ENCODE measurements at places on chromosomes 11 and 22. TPM values are rescaled to one million over a fixed set of nuclear protein-coding genes. Genes with fewer than 3 reads are reported as not detected.

The CRYBB1 gene
- not detected for total RNA-seq

DNA sequence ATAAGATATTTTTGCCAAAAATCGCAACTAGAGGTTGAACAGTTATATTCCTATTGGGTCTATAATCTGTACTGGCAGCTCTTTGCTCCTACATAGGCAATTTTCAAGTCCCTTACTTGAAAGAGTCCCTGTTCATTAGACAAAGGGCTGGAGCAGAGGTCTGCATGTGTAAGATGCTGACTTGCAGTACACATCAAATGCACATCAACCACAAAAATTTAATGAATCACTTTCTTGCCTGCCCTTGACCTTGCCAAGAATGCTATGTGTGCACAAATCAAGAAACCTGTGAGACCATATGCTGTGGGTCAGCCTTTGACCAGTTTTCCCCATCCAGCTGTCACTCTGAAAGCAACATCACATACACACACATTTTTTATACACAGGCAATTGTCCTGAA lies 661.5 kb downstream of the LRRC4C start:
- no peak overlapping the region for H3K4me3 ChIP-seq
- DNase-seq, result no peak

DNA sequence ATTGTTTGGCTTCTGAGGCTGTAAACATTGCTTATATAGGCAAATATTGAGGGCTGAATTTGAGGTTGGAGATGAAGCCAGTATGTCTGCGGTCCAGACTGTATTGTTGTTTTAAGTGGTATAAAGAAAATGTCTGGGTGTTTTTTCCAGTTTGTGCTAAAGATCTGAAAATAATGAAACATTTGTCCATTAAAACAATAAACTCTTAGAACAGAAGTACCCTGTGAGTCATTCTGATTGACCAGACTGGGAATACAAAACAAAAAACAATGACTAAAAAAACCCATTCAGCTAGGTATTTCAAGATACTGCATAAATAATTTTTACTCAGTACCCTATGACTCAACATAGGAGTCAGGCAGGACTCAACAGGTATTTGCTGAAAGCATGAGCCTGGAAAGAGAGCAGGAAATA lies 20.4 kb downstream of the ALKBH8 start:
- no peak overlapping the region for H3K4me3 ChIP-seq
- H3K27ac ChIP-seq, result no peak overlapping the region
- no peaks in the 10 kb centered on the region for H3K27me3 ChIP-seq
- H3K36me3 ChIP-seq, result peaks cover 6% of the 10 kb centered on the region

GRCh38 chr11:129119036-129119435 lies 73.1 kb downstream of the ARHGAP32 start:
- H3K36me3 ChIP-seq, result peaks cover 3% of the 10 kb centered on the region
- DNase-seq, result no peak
- H3K27me3 ChIP-seq, result peaks cover 23% of the 10 kb centered on the region
- no peak overlapping the region for H3K27ac ChIP-seq
- no peak overlapping the region for H3K4me3 ChIP-seq
- peaks cover 2% of the 10 kb centered on the region for H3K4me1 ChIP-seq

- H3K4me1 ChIP-seq, result no peaks in the 10 kb centered on the region
- H3K27me3 ChIP-seq, result no peaks in the 10 kb centered on the region
- no peak overlapping the region for H3K4me3 ChIP-seq
- no peaks in the 10 kb centered on the region for H3K36me3 ChIP-seq
Observed at GRCh38 chr22:27452245-27452644, 349.3 kb downstream of the MN1 start.

The GLB1L3 gene
- total RNA-seq, result 2.0 TPM

DNA sequence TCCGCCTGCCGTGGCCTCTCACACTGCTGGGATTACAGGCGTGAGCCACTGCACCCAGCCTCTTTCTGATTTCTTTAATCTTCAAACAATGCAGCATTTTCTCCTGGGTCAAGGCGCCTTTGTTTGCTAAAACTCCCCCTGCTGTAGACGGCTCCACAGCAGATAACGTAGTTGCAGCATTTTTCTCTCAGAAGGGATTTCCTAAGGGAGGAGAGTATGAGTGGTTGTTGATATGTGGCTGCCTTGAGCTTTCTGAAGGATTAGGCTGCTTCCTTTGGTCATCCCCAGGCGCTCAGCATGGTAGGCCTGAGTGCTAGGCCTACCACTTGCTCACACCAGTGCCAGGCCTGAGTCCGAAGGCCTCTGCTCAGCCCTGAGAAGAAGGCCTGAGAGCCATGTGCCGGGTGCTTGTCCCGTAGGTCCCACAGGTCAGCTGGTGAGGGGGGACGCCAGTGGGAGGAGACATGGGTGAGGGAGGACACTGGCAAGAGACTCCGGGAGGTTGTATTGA lies 18.1 kb downstream of the SMARCB1 start:
- H3K4me1 ChIP-seq, result peaks cover 2% of the 10 kb centered on the region
- no peaks in the 10 kb centered on the region for H3K27me3 ChIP-seq
- DNase-seq, result no peak
- no peak overlapping the region for H3K4me3 ChIP-seq
- H3K27ac ChIP-seq, result no peak overlapping the region

DNA sequence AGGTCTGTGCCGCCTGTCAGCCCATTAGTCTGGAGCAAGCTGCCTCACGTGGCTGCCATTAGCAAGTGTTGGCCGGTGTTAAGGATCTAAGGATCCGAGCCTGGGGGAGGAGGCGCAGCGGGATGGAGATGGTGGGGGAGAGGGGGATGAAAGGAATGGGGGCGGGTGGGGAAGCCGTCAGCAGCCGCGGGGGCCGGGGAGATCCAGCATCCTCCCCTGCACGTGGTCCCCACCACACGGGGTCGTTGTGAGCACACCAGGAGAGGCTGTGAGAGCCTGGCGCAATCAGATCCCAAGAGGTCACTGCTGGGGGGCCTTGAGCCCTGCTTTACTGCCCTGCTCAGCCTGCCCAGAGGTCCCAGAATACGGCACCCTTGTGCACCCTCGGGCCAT lies 7.3 kb downstream of the CABP7 start:
- H3K36me3 ChIP-seq, result no peaks in the 10 kb centered on the region
- H3K27ac ChIP-seq, result no peak overlapping the region
- no peak overlapping the region for H3K4me3 ChIP-seq
- no peak for DNase-seq
- H3K4me1 ChIP-seq, result peaks cover 7% of the 10 kb centered on the region

DNA sequence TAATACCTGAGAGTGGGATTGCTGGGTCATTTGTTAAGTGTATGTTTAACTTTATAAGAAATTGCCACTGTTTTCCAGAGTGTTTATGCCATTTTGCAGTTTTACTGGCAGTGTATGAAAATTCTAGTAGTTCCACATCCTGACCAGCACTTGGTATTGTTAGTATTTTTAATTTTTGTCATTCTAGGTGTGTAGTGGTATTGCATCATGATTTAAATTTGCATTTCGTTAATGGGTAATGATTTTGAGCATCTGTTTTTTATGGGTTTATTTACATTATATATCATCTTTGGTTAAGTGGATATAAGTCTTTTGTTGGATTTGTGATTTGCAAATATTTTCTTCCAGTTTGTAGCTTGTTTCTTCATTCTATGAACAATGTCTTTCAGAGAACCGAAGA lies 34.7 kb downstream of the PDE3B start:
- H3K27ac ChIP-seq, result no peak overlapping the region
- DNase-seq, result no peak
- peaks cover 9% of the 10 kb centered on the region for H3K4me1 ChIP-seq
- H3K4me3 ChIP-seq, result no peak overlapping the region

GRCh38 chr11:19727246-19727645 lies 14.6 kb downstream of the NAV2 start:
- no peak overlapping the region for H3K27ac ChIP-seq
- peaks cover 3% of the 10 kb centered on the region for H3K36me3 ChIP-seq
- H3K27me3 ChIP-seq, result no peaks in the 10 kb centered on the region
- DNase-seq, result no peak
- no peak overlapping the region for H3K4me3 ChIP-seq

DNA sequence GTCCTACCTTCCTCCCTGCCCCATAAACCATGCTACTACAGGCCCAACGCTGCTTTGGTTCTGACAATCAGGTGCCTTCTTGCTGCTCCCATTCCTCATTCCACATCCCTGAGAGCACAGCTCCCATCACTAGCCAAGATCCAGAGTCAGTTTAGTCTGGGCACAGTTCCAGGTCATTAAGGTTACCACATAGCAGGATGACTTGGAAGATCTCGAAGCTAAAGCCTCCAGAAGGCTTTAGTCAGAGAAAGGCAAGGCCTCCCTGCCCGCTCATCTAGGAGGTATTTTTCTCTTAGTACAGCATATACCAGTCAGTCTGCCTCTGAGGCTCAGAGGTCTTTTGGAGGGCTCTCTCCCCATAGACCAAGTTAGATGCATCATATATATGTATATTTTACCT lies 30.3 kb downstream of the TRIM66 start:
- H3K36me3 ChIP-seq, result peaks cover 8% of the 10 kb centered on the region
- no peak overlapping the region for H3K4me3 ChIP-seq
- peaks cover 8% of the 10 kb centered on the region for H3K4me1 ChIP-seq
- H3K27ac ChIP-seq, result no peak overlapping the region

GRCh38 chr11:69352715-69353319 lies 58.9 kb downstream of the MYEOV start:
- H3K27ac ChIP-seq, result no peak overlapping the region
- H3K4me1 ChIP-seq, result peaks cover 2% of the 10 kb centered on the region
- peaks cover 35% of the 10 kb centered on the region for H3K27me3 ChIP-seq
- H3K4me3 ChIP-seq, result no peak overlapping the region
- no peaks in the 10 kb centered on the region for H3K36me3 ChIP-seq

The MMP3 gene
- not detected for total RNA-seq

DNA sequence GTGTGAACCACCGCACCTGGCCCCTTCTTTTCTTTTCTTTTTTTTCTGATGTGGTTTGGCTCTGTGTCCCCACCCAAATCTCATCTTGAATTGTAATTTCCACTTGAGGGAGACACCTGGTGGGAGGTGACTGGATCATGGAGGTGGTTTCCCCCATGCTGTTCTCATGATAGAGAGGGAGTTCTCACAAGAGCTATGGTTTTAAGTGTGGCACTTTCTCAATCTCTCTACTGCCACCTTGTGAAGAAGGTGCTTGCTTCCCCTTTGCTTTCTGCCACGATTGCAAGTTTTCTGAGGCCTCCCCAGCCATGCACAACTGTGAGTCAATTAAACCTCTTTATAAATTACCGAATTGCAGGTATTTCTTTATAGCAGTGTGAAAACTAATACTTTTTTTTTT lies 4.9 kb upstream of the TCN2 start:
- H3K27ac ChIP-seq, result peak overlapping the region; percentile 1
- no peaks in the 10 kb centered on the region for H3K36me3 ChIP-seq
- DNase-seq, result no peak
- H3K4me3 ChIP-seq, result no peak overlapping the region
- H3K27me3 ChIP-seq, result no peaks in the 10 kb centered on the region

- no peaks in the 10 kb centered on the region for H3K4me1 ChIP-seq
- H3K4me3 ChIP-seq, result no peak overlapping the region
- H3K27me3 ChIP-seq, result peaks cover 5% of the 10 kb centered on the region
- H3K36me3 ChIP-seq, result no peaks in the 10 kb centered on the region
Observed at GRCh38 chr11:31160504-31161422, 208.8 kb downstream of the DCDC1 start.

The NAALAD2 gene
- not detected for total RNA-seq

The H19 gene
- not detected for total RNA-seq

The CLDN5 gene
- total RNA-seq, result 0.87 TPM

The RNF214 gene
- total RNA-seq, result 20.1 TPM

GRCh38 chr22:41976961-41977566 lies 7.8 kb downstream of the SEPTIN3 start:
- no peak for DNase-seq
- peaks cover 4% of the 10 kb centered on the region for H3K4me1 ChIP-seq
- peak overlapping the region; percentile 71 for H3K4me3 ChIP-seq

GRCh38 chr11:113705871-113706655 lies at the start of gene TMPRSS5:
Gene TMPRSS5, minus strand, starts transcription at chr11:113706308. Its CDS starts 84 bp downstream, at chr11:113706224.
- no peak within 1 kb of the TSS for H3K4me3 ChIP-seq
- H3K27me3 ChIP-seq, result no peaks in the 10 kb centered on the region
- H3K27ac ChIP-seq, result no peak within 1 kb of the TSS
- H3K4me1 ChIP-seq, result no peaks in the 10 kb centered on the region
- H3K36me3 ChIP-seq, result peaks cover 3% of the 10 kb centered on the region
- no peak for DNase-seq

Measured in T-helper 17 cell (primary cell).